Activated T-cell treated with anti-CD3 and anti-CD28 coated beads, Interleukin-2, amount 50 U/mL, for 1 hour (primary cell): ENCODE measurements at places on chromosomes 16 and 17.

DNA sequence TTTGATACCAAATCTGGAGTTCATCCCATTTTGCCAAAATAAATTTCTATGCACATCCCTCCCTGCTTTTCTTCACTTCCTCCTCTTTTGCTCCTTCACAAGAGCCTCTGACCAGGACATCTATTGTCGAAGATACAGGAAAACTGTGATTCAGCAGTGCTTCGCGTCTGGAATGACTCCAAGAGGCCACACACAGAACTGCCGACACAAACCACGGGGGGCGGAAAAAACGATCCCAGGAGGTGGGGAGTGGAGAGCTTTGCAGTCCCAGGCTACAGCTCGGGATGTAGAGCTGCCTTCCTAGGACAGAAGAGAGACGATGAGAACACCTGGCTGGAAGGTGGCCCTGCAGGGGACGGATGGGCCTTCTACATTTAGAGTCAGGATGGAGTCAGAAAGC, 102.8 kb downstream of the XYLT1 start:
- no peak for DNase-seq

- DNase-seq: no peak
These were observed 133.2 kb upstream of the CHMP6 start for GRCh38 chr17:80858301-80859001.

DNA sequence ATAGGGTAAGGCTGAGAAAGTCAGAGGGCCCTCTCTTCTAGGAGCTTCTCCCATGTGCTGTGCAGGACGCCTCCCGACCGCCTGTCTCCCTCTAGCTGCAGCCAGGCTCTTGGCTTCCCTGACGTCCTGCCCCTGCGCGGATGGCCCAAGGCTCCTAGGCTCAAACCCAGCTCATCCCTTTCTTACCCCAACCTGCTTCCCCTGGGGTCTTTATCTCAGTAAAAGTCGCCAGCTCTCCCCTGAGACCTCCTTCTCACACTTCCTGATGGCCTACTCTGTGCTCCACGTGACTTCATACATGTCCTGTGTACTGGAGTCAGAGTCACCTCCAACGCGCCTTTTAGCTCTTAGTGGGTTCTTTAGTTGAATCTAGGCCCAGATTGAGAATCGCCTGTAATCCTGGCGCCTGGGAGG, 1.1 kb upstream of the ZNF747 start:
- DNase-seq: peak; percentile 68

DNA sequence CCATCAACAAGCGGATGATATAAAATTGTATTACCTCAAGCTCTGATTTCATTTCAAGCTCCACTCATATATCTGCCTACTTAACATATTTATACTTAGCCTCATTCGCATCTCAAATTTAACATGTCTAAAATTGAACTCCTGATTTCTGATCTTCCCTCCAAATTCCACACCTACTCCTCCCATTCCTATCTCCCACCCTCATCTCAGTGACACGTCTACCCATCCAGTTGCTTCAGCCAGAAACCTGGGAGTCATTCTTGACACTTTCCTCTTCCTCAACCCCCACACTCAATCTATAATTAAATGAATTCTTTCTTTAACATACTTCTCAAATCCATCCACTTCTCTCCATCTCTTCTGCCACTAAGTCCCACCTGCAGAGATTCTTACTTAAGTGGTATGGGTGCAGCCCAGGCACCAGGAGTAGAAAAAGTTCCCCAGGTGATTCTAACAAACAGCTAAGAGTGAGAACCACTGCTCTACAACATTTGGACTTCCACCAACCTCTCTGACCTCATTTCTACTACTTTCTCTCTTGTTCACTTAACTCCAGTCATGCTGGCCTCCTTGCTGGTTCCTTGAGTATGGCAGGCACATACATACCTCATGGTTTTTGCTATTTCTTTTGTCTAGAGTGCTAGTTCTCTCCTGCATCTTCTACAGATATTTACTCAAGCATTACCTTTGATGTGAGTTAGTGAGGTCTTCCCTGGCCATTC, 18.1 kb downstream of the SPOP start:
- no peak for DNase-seq

DNA sequence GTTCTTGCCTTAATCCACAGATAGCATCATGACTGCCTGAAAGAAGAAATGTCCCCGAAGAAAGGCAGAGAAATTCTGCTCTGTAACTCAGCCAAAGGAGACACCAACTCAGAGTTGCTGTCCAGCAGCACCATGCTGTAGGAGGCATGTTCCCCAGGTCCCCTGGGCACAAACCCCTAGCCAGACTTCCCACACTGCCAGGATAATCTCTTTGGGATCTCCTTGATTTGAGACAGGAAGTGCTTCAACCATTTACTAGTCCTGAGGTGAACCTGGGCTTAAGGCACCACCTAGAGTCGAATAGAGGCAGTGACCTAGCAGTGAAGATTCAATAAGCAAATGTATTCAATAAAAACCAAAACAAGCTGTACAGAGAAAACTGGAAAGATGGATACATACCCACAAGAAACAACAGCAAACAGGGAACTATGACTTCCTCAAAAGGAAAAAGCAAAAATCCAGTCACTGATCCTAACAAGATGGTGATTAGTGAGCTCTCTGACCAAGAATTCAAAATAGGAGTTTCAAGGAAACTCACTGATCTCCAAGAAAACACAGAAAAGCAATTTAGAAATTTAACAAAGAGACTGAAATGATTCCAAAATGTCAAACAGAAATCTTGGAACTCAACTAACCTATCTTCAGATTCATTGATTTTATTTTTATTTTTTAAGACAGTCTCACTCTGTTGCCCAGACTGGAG, 5.7 kb downstream of the OR4D2 start:
- peak; percentile 42 for DNase-seq

- no peak for DNase-seq
These were observed 34.8 kb downstream of the PRSS54 start for GRCh38 chr16:58259995-58260394.

GRCh38 chr17:43366891-43367736, 31.7 kb upstream of the ARL4D start:
- no peak for DNase-seq

DNA sequence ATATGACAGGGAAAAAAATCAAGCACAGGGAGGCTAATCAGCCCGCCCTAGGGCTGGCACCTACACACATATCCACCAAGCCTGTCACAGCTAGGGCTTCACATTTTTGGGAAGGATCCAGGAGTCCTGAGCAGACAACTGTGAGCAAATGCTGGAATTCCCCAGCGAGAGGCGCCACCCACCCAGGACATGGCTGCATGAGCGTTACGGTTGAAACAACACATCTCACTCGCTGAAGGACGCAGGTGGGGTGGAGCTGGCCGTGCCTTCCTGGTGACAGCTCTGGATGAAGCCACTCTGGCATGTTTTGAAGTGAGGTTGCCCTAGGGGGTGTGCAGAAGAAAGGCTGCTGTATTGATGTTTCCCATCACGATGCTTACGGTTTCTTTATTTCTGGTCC, 315.1 kb upstream of the EEF2KMT start:
- no peak for DNase-seq

DNA sequence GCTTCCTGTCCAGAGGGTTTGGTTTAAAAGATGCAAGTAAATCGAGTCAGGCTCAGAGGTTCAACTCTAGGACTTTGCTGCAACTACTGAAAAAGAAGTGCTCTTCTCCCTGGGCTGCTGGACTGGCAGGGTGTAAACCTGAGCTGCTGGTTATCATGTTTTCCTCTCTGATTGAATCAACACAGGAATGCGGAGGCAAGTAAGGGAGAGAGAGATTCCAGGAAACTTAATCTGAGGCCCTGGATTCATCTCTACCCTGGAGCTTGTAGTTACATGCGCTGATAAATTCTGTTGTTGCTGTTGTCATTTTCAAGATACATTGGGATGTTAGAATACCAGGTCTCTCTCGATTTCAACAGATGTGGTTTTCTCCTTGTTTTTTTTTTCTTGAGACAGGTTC, 8.2 kb upstream of the HS3ST3A1 start:
- no peak for DNase-seq

- no peak for DNase-seq
These were observed 148.4 kb upstream of the FAM20A start for GRCh38 chr17:68749349-68750207.

GRCh38 chr16:79092846-79093245, 507.7 kb downstream of the MAF start:
- DNase-seq: no peak

GRCh38 chr17:47733047-47733673, at the start of gene TBX21:
TSS of gene TBX21 (plus strand) at chr17:47733236. CDS start at chr17:47733455, 219 bp downstream.
- peak; percentile 89 for DNase-seq

DNA sequence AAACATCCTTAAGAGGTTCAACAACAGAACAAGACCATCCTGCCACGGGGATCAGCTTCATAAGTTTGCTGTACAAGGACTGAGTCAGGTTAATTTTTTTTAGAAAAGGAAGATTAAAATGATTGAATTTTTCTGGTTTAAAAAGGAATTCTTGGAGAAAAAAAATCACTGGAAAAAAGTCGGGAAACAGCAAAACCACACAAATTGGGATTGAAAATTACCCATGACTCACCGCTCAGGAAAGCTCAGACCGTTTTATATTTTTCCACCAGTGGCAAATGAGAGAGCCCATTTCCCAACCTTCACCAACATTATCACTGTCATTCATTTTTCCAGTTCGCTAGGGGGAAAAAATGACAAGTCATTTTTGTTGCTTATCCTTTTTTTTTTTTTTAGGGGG, 46.6 kb downstream of the MRM3 start:
- no peak for DNase-seq

- DNase-seq: no peak
These were observed 6.5 kb upstream of the ZNF469 start for GRCh38 chr16:88375996-88376834.

GRCh38 chr16:89322321-89323119, 105.0 kb downstream of the ZNF778 start:
- no peak for DNase-seq

DNA sequence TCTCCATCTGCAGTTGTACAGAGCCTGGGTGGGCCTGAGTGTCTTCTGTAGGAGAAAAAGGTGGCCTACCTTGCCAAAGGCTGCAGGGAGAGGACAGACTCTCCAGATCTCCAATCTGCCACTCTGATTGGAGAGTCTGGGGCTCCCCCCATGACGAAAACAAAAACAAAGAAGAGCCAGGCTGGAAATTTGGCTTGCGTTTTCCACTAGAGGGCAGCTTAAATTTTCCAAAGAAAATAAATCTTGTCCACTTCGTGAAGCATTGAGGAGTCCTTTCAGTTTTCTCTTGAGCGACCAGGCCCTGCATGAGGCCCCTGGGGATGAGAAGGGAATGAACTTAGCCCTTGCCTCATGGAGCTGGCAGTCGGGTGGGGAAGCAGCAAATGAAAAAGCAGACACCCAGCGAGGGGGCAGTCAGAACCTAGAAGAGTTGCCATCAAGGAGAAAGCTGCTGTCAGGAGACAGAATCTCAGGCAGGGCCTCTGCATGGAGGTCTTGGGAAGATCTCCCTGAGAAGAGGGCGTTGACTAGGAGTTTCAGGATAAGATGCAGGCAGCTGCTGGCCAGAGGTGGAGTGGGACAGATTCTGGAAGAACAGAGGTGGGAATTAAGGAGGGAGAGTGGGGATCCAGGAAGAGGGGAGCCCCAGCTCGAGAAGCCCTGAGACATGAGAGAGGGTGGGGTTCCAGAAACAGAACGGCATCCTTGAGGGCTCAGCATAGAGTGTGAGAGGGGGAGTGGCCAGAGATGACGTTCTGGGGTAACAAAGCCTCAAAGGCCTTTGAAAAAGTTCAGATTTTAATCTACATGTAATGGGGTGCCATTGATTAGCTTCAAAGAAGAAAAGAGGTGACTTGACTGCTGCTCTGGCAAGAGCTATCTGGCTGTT, 8.4 kb upstream of the SHCBP1 start:
- DNase-seq: no peak

DNA sequence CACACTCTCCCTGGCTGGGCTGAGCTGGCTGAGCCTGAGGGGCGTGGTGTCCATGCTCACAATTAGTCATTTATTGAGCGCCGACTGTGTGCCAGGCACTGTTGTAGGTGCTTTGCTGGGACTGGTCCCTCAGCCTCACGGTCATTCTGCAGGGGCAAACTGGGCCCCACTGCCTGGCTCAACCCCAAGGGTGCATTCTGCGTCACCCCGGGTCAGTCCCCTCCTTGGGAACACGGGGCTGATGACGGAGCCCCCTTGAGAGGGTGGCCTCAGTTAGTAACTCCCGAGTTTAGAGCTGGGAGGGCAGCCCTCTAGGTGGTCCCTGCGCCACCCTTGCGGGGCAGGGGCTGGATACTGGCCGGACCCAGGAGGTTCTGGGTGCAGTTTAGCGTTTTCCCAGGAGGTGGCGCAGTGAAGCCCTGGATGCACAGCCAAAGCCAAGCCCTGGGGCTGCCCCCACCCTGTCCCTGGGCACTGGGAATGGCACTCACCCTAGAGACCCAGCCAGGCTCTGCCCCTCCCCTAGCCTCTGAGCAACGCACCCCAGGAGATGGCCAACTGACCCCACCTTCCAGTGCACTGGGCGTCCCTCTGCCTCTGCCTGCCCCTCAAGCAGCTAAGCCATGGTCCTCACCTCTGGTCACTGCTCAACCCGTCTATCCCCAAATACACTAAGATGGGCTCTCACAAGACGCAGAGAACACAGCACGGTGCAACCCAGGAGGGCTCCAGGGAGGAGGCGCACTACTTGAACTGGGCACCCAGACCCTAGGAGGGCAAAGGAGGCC, 243.2 kb upstream of the GSE1 start:
- DNase-seq: peak; percentile 65

DNA sequence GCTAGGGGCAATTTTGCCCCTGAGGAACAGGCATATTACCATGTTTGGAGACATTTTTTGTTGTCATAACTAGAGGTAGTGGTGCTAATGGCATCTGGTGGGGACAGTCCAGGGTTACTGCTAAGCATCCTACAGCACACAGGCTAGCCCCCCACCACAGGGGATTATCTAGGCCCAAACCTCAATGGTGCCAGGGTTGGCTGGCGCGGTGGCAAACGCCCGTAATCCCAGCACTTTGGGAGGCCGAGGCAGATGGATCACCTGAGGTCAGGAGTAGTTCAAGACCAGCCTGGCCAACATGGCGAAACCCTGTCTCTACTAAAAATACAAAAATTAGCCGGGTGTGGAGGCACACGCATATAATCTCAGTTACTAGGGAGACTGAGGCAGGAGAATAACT, 15.2 kb downstream of the C1QTNF1 start:
- no peak for DNase-seq

- no peak for DNase-seq
These were observed 5.1 kb downstream of the BPTF start for GRCh38 chr17:67830440-67830839.

DNA sequence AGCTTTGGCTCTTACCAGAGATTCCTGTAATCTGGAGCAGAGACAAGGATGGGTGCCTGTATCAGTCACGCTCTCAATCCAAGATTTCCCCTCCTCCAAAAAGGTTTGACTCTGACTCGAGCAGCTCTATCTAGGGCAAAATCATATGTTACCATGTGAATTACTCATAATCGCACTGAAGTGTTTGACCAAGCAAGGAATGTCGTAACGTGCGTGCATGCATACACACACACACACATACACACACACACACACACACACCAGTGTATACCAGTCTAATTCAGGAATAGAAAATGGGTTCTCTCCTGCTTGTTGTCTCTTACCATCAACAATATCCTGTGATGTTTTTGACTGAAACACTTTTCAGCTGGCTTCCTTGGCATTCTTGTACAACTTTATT, 835.1 kb downstream of the KCNJ2 start:
- no peak for DNase-seq
